ENCODE measurements at places on chromosomes 6 and 20.

DNA sequence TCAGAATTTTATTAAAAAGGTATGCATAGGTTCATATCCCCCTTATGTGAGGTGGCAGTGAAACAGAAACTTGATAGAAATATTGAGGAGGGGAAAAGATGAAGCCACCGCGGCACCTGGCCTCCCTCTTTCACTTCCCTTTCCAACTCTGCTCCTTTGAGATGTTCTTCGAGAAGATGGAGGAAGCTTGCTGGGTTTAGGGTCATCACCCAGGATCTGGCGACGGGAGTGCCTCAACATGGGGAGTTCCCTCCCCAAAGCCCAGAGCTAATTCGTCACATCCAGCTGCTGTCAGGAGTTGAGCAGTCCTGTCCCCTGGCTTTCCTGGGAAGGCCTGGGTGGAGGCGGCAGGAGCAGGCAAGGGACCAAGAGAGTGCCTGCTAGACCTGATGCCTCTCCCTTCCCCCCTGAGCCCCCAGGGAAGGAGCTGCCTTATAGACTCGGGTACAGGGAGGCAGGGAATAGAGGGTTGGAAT is 29.1 kb downstream of the RREB1 start:
- DNase-seq, result peak; percentile 54

GRCh38 chr6:46865221-46865620 is 56.5 kb downstream of the ADGRF5 start:
- DNase-seq, result no peak

DNA sequence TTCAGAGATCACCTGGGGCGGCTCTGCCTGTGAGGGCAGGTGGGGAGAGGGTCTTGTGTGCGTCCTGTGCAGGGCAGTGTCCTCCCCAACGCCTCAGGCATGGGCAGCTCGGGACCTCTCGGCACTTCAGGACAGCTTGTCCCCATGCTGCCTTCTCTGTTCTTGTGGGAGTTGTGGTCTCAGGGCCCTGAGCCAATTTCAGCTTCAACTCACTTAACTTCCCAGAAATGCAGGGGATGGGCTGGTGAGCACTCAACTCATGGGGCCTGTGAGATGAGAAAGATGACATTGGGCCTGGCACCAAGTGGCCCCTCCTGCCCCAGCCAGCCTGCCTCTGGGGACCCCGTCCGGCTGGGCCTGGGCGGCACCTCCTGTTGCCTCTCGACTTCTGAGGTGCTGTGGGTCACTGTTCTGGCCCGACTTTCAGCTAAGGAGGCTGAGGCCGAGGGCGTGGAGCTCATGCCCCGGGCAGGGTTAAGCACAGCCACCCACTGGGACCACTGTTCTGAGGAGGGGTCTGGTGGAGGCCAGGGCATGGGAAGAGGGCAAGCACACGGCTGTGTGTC is 6.7 kb downstream of the RGS19 start:
- no peak for DNase-seq

- no peak for DNase-seq
Observed at GRCh38 chr6:91328241-91328640, 741.4 kb upstream of the MAP3K7 start.

DNA sequence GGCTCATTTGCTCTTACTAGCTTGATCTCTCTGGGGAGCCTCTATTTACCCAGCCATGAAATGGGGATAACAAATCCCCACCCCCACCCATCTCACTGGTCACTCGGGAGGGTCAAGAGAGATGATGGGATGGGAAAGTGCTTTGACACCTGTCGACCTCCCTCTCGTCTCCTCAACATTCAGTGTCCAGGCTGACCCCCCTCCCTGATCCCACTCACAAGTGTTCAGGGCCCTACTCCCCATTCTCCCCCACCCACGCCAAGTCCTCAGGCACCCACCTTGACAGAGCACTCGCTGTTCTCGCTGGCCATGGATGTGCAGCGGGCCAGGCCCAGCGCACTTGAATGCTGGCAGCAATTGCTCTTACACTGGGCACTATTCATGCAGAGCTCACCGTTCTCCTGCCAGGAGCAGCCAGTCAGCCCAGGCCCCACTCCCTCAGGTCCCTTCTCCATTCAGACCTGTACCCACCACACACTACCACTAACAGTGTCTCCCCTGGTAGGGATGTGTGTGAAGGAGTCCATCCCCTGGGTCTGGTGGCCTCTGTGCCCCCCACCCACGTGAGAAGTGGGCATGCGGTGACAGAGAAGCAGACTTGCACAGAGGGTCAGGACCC is 1.6 kb downstream of the CLPS start:
- no peak for DNase-seq

DNA sequence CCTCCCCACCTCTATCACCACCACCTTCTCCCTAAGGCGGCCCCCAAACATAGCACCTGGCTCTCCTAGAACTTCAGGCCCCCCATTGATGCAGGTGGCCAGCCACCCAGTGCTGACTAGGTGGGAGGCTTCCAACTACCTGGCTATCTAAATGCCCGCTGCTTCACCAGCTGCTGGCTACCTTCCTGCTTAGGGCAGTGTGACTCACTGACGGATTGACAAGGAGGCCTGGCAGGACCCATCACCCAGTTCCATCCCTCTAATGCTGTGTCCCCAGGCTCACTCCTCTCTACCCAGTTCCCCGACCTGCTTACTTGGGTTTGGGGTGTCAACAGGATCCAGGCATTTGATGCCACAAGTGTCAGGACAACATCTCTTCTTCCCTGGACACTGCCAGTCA is 1.1 kb downstream of the SLPI start:
- no peak for DNase-seq

- no peak for DNase-seq
Observed at GRCh38 chr20:57481281-57481711, 43.6 kb downstream of the CTCFL start.

DNA sequence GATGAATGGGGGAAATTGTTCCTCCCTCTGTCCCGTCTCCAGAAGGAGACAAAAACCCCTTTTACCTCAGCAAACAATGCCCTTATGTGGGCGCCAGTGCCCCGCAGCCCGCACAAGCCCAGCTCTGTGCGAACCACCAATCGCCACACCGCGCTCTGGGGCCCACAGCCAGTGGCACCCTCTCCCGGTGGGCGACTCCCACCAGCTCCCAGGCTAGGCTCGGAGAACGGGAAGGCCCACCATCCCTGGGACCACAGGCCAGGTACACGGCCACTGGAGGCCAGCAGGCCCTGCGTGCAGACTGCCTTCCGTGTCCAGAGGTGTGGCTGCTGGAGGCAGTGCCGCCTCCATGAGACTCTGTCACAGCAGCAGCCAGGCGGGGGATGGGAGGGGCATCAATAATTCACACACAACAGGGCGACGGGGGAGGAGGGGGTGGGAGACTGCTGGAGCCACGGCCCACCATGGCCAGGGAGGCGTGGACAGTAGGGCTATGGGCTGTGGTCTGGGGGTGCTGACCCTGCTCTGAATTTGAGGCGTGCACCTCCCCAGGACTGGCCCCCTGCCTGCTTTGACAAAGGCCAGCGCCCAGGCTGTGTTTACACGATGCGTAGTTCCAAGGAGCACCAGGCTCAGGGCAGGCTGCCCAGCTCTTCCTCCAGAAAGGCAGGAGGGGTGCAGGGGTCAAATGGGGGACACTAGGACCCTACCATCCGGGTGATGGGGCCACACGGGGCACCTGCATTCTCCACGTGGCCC is 105.7 kb downstream of the ASXL1 start:
- DNase-seq, result peak; percentile 87

DNA sequence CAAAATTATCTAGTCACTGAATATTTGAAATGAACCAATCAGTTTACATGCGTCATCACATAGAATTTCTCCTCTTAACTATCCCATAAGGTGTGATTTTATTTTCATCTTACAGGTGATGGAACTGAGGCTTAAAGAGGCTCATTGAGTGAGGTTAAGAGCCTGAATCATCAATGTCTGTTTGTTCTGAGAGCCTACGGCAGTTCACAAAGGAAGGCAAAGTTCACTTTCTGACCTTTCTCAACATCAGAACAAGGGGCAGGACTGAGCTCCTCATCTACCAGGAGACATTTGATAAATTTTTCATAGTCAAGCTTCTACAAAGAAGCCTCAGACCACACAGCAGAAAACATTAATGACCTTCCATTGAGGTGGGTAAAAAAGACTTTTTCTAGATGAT is 54.9 kb upstream of the OLIG3 start:
- no peak for DNase-seq

DNA sequence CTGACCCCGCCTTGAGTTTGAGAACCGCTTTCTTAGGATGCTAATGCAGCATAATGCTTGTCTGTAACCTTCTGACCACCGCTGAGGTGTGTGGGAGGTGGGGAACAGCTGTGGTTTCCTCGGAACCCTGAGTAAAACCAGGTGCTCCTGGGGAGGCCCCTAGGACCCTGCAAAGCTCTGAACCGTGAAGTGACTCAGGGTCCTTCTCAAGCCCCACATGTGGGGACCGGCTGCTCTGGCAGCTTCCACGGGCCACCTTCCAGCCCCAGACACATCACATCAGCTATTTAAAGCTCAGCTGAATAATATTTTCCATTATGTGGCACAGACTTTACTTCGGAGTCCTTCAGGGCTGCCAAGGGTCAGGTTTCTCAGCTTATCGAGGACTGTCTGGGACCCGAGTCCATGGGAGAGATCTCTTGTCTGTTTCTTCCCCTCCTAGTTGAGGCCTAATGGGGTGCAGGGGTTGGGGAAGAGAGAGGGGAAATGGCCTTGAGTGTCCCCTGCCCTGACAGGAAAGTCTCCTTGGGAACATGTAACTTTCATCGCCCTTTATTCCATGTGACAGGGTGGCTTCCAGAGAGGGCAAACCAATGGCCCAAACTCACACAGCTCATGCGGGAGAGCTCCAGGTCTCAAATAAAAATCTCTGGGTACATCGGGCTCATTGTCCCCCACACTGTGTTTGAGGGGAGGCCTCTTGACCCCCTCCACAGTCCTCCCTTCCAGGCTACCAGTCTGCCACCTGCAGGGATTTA is 186.1 kb upstream of the SLC24A3 start:
- no peak for DNase-seq

DNA sequence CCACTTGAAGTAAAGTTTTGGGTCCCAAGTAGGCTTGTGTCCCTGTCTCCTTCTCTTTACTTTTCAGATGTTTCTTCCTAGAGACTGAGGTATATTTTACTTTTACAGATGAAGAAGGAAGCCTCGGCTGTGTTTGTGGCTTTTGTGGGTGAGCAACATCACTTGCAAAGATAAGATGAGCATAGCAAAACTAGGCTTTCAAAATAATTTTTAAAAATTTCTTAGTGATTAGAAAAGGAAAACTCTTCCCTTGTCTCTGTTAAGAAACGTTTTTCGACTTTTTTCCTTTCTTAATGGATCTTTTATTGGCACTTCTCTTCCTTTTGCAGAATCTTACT is 7.6 kb downstream of the PTPN1 start:
- no peak for DNase-seq

GRCh38 chr6:144897441-144897921 is 612.3 kb downstream of the UTRN start:
- no peak for DNase-seq

GRCh38 chr6:129929433-129929832 is 68.3 kb upstream of the TMEM244 start:
- DNase-seq, result no peak

GRCh38 chr6:12058172-12058961 is 46.3 kb downstream of the HIVEP1 start:
- DNase-seq, result no peak

- no peak for DNase-seq
Observed at GRCh38 chr20:11902285-11902697, 15.4 kb upstream of the BTBD3 start.

DNA sequence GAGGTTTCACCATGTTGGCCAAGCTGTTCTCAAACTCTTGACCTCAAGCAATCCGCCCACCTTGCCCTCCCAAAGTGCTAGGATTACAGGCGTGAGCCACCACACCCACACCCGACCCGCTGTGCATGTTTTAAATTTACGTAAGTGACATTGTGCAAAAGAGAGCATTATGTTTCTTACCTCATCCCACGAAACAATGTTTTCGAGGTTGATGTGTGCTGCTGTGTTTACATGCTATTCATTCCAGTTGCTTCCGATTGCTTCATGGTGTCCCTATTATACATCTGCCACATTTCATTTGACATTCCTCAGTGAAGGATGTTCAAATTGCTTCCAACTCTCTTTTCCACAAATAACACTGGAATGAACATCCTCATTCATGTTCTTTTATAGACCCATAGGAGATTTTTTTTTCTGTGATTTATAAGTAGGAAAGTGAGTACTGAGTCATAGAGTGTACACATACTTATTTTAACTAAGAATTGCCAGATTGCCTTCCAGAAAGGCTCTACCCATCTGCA is 403.9 kb upstream of the JARID2 start:
- DNase-seq, result no peak

DNA sequence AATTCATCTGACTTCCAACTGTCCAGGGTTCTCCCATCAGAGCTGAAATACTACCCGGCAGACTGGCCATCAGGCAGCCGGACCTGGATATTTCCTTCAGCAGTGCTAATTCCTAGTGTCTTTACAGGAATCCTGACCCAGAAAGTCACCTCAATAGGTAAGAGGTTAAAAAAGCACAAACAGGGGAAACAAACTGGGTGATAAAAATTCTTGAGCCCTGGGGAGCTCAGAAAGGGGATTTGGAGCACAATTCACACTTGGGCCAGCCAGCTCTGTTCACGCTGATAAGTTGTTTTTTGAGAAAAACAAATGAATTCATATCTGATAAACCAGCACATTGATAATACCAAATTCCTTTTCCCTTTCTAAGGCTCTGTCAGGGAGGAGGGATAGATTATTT is 104.0 kb downstream of the EDN1 start:
- no peak for DNase-seq

DNA sequence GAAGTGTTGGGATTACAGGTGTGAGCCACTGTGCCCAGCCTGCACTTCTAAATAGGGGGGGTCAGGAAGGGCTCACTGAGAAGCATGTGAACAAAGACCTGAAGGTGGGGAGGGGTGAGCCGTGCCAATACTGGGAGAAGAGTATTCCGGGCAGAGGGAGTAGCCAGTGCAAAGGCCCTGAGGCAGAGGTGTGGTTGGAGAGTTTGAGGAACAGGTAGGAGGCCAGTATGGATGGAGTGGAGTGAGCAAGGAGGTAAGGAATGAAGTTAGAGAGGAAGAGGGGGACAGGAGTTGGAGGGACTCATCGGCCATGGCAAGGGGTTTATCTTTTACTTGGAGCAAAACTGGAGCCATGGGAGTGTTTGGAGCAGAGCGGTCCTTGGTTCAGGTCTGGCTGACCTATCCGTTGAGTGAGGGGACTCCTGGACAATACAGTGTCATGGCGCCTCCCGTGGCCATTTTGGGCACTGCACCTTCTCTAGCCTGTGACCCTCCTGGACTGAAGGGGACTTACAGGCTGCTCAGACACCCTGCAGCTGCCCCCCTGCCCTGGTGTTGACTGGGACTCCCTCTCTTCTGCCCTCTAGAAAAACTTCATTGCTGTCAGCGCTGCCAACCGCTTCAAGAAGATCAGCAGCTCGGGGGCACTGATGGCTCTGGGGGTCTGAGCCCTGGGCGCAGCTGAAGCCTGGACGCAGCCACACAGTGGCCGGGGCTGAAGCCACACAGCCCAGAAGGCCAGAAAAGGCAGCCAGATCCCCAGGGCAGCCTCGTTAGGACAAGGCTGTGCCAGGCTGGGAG is 12.1 kb downstream of the FOXS1 start:
- DNase-seq, result peak; percentile 76

DNA sequence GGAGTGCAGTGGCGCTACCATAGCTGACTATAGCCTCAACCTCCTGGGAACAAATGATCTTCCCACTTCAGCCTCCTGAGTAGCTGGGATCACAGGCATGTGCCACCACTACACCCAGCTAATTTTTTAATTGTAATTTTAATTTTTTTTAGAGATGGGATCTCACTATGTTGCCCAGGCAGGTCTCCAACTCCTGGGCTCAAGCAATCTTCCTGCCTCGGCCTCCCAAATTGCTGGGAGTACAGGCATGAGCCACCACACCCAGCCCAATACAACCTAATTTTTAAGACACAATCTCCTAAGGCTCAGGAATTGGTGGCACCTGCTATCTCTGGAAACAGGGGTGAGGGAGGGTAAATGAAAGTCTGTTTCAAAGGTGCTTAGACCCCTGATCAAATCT is 5.8 kb downstream of the ZBTB24 start:
- DNase-seq, result no peak
